Endodermal cell (in vitro differentiated cells): ENCODE measurements at places on chromosomes 3 and 15.
A peak's percentile ranks its signal among the peaks of the same experiment; 100 is the strongest.

GRCh38 chr3:46369151-46369550, 1.6 kb upstream of the CCR5 start:
- DNase-seq, result no peak

GRCh38 chr3:166783206-166783605, 596.9 kb downstream of the ZBBX start:
- no peak for DNase-seq

DNA sequence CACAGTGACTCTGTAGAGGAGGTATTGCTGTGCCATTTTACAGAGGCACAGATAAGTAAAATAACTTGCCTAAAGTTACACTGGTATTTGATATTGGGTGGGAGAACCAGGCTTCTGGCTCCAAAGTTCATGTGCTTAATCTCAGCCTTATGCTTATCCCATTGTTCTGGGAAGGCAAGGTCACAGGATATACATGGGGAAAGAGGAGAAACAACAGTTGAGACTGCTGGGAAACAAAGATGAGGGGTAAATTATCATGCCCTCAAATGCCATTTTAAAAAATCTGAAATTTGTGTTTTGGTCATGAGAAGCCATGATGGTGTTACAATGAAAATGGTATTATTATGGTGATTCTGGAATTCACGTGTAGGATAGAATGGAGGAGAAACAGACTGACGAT, 54.4 kb downstream of the EOMES start:
- DNase-seq, result no peak

DNA sequence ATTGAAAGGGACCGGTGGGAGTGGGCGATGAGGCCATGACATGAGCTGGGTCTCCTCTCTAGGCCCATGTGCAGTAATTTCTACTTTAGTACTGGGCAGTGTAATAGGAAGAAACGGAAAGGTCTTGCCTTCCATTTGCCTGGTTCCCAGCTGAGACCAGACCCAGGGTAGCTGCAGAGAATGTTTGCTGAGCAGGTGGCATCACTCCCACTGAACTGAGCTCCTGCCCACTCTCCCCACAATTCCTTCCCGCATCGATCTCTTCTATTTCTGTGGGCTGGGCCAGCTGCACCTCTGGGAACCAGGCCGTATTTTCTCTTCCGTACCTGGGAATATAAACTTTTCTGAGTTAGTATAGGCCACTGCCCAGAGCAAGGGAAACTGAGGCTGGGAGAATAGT, 15.8 kb downstream of the ESYT3 start:
- no peak for DNase-seq

DNA sequence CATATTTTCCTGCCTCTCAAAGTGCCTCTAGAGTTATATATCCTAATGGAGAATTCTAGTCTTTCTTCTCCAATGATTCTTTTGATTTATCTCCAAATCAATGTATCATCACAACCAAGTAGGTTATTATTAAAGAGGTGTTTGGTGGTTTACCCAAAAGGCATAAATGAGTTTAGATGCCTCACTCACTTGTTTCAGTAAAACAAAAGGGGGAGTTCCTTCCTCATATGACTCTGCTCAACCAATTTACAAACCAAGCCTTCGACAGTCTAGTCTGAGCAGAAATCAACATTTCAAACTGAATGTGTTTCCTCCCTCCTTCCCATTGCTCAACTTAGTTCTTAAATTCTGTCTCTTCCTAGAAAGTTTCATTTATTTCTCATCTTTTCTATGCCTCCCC, 116.5 kb downstream of the TNIK start:
- no peak for DNase-seq

- DNase-seq, result peak; percentile 11
These were observed 215.4 kb downstream of the SNRPN start for GRCh38 chr15:25170113-25170731.

DNA sequence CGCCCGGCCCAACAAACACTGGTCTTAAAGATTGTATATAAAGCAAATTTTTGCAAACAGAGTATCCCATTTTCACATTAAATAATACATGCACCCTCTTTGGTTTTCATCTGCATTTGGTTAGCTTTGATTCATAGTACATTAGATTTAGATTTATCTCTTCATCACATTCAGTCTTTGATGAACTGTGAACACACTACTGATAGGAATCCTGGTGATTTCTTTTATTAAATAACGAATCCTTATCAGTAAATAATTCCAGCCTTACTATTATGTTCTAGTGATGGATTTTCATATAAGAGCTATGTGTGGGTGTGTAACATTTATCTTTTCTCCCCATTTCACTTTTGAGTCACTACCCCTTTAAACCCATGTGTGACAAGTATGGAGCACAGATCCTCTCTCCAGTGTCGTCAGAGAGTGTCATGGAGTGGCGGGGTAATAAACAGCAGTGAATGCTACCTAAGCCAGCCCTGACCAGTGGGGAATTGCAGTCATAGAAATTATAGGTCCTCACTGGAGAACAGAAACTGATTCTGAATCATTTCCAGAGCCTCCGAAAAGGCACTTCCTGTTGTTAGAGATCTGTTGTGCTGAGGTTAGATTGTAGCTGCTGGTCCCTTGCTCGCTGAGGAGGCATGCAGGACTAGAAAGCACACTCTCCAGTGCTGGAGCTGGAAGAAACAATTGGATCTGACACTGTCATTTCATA, 22.0 kb downstream of the SLC7A14 start:
- no peak for DNase-seq

GRCh38 chr15:36814105-36814504, 234.7 kb downstream of the CDIN1 start:
- no peak for DNase-seq

DNA sequence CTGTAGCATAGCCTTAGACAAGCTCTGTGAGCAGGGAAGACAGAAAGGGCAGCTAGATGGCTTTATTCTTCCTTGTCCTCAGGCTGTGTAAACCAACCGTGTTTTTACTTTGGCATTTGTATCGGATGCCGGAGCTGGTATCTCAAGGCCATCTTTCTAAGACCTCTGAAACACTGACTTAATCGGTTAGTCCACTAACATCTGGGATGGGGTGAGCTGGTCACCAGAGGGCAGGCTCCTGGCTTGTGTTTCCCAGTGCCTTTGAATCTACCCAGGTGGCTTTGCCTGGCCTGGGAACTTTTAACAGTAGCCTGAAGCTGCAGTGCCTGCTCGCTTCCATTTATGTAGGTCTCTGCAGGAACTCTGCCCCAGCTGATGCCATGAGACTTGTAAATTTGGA, 252.7 kb downstream of the NR1D2 start:
- DNase-seq, result peak; percentile 83

DNA sequence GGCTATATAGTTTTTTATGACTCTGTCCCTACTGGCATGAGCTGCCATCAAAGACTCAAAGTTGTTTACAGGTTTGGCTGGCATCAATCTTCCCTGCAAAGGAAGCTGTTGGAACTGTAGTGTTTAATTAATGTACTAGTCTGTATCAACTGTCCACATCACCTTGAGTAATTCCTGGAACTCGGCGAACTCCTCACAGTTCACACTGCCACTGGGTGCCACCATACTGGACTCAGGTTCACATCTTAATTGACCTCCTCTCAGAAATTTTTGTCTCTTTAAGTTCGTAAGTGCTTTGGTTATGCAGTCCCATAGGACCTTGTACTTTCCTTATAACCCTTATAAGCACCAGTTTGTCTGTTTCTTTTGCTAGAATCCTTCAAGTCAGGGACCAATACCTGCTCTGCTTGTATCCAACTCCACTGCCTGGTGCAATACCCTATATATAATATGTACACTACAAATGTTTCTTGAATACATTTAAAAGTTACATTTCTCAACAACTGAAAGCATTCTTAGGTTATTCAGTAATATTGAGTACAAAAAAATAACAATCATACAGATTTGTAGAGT, 3.2 kb downstream of the HIGD1A start:
- DNase-seq, result no peak

DNA sequence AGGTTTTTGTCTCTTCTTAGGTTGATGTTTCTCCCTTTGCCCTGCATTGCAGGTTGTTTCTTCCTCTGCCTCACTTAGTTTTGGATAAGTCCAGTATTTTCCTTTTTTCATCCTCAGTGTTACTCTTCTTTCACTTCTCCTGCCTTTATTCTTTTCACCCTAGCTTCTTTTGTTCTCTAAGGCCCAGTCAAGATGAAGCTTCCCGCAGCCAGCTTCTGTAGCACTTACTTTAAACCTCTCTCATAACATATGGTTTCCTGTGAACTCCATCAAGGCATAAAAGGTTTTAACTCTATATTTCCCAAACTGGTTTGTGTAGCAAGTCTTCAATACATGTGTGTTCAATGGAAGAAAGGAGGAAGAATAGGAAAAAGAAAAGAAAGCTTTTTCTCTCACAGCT, 54.1 kb downstream of the TP63 start:
- DNase-seq, result no peak

- DNase-seq, result no peak
These were observed 77.9 kb downstream of the PCSK6 start for GRCh38 chr15:101411581-101411980.

GRCh38 chr3:145752576-145752975, 408.4 kb downstream of the PLOD2 start:
- DNase-seq, result no peak

GRCh38 chr3:60575718-60576272, 675.5 kb downstream of the FHIT start:
- no peak for DNase-seq

- DNase-seq, result no peak
These were observed 11.2 kb downstream of the SH2D7 start for GRCh38 chr15:78103406-78104118.

DNA sequence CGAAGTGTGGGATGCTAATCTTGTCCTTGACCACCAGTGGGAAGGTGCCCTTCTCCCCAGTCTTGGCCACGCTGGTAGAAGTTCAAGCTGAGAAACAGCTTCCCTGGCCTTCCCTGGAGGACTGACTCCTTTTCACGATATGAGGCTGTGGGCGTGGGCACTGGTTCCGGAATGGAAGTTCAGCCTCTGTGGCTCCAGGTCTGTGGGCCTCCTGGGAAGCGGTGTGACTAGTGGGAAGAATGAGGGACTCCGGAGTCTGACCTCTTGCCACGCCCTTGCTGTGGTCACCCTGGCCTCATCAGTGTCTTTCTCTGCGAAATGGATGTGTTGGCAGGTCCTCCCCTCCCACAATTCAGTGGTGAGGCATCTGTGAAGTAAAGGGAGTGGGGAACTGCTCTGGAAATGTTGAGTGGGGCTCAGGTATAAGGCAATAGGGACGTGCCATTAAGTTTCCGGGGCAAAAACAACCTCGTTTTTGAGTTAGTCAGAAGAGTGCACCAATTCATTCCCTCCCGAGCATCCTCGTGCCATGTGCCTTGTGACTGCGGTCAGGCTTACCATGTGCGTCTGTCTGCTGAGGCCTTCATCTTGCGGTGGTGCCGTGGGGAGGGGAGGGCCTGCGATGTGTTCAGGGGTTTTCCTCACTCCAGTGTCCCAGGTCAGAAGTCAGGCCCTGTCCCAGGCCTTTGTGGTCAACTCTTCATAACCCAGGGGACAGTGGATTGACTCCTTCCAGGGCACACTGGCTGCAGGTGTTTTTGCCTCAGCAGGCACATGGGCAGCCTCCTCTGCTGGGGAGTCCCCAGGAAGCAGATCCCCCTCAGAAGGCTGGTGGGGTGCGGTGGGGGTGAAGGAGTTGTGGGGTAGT, 11.8 kb upstream of the SEC13 start:
- DNase-seq, result no peak

- DNase-seq, result no peak
These were observed 254.7 kb downstream of the CACNA2D3 start for GRCh38 chr3:54376939-54377578.

DNA sequence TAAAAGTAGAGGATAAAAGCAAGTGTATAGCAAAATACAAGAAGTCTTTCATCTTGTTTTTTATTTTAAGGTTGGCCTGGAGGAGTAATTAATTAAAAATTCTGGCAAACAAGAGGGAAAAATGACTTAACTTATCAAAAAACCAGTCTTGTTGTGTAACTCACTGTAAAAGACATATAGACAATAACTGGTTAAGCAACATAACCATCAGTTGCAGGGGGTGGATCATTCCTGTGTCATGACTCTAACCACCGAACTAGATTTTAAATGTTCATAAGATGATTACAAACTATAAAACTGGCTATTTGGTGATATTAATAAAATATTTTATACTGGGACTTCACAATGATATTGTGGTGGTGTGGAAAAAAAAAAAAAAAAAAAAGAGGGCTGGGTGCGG, 130.6 kb downstream of the STAG1 start:
- DNase-seq, result no peak

GRCh38 chr3:69370901-69371301, 15.0 kb downstream of the FRMD4B start:
- no peak for DNase-seq

DNA sequence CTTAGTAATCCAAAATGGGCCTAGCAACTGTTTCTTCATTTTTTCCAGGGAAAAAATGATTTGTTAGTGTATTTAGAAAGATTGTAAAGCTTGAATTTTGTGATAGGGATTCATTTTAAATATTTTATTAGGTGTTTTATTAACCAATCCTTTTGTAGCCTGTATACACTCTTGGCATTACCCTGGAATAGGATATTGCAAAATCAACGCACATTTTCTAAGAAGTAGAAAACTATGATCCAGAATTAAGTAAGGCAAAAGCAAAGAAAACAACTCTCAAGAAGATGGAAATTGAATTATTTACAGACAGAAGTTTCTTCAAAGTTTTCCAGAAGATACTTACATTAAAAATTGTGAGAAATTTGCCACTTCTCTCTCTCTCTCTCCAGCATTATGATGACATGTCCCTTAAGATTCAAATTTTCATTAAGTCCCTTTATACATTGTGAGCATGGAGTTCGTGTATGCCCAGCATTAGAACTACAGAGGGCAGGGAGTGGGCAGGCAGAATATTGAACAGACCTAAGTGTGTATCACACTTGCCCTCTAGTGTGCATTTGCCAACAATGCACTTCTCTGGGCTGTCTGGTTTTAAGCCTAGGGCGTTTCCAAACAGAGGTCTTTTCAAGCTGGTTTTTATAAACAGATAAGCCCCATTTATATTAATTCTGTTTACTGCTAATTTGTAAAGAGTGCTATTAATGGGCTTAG, 28.5 kb upstream of the CMSS1 start:
- peak; percentile 55 for DNase-seq

GRCh38 chr15:77852241-77853007, 219.7 kb upstream of the LINGO1 start:
- DNase-seq, result peak; percentile 31

GRCh38 chr3:188978421-188979171, 193.2 kb upstream of the TPRG1 start:
- DNase-seq, result no peak

DNA sequence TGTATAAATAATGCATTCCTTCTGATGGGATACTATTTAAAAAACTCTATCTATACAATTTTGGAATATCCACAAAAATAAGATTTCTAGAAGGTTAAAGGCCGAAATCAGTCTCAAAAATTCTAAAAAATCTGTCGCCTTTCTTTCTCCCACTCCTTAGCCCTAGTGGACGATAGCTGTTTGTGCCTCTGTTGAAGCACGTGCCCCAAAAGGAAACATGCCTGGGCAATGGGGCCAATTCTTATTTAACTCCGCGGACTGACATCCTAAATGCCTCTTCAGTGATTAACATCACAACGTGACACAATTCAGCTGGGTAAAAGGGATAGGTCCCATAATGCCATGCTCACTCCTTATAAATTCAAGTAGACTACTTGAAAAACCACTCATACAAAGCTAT, 65.1 kb downstream of the GAP43 start:
- no peak for DNase-seq
